ENCODE measurements at places on chromosomes 3 and 15.

- DNase-seq, result no peak
These were observed 334.2 kb upstream of the SEMA6D start for GRCh38 chr15:47383102-47383501.

DNA sequence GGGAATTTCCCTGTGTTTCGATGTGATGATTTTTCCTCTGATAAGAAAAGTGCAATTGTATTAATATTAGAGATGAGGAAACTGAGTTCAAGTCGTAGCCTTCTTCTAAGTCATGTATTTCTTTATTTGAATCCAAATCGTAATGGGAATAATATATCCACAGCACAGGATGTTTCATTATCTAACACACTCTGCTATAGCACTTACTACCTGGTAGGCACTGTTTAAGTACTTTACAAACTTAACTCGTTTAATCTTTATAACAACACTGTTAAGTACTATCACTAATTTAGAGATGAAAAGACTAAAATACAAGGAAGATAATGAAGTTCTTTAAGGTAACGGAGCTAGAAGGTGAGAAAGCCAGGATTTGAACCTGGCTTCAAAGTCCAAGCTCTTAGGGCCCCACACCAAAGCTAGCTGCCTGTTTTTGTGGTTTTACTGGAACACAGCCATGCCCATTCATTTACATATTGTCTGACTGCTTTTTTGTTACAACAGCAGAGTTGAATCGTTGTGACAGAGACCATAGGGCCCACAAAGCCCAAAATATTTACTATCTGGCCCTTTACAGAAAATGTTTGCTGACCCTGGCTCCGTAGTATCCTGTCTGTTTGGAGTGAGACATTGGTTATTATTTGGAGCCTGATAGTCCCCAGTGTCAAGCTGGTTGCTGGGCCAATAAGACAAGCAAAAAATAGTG lies 9.6 kb upstream of the ATP13A3 start:
- DNase-seq, result peak; percentile 55

GRCh38 chr15:99180086-99180963 lies 69.1 kb downstream of the TTC23 start:
- no peak for DNase-seq

DNA sequence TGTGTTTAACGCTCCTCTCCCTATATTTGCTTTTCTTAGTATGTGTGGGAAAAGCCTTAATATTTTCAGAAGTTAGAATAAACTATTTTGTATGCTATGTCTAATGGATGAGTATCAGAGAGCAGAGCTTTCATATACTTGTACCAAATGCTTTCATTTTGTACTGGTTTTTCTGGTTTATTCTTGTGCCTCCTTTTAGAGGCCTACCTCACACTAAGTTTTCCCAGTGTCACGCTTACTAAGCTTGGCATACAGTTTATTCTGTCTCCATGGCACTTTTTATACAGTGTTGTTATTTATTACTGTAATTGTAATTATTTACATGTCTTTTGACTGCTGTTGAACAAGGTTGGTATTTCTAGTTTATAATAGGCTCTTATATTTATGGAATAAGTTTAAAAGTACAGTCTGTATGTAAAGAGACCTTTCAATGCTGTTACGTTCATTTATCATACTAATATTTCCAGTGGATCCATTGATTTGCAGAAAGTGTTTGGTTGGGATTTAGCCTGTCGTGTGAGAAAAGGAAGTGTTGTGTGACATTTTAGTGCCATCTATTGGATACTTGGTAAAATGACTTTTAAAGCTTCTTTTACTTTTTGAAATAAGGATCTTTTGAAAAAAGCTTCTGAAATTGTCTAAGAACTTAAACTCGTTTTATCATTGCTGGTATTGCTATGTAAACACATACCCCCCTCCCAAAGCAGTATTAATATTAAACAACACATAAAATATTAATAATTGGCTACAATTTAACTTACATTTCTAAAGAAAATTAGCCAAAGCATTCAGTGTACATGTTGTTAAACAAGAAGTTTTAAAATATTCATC lies 5.2 kb upstream of the EBLN2 start:
- peak; percentile 80 for DNase-seq

- no peak for DNase-seq
These were observed 29.3 kb downstream of the APPL1 start for GRCh38 chr3:57256844-57257243.

DNA sequence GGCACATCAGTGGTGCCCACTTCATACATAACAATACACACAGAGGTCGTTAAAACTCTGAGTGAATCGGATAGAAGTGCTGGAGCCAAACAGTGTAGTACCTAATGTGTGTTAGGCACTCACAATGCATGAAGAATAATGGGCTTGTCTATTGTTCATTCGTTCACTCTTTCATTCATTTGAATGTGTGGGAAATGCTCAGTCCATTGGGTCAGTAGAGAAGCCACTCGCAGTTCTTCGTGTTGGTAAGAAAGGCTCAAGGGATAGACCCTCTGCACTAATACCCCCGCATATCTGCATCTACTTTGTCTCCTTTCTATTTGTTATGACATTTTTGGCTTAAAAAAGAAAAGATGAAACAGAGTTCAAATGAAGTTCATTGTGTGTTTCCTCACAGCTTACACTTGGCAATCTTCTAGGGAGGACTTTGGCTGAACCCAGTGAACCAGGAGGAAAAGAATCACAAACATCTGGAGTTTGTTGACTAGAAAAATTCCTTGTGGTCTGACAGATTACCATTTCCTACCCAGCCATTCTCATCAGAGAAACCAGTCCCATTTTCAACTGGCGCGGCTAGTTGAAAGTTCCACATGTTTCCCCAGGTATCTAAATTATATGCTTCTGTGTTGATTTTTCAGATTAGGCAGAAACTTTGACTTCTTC lies 32.8 kb upstream of the MFSD1 start:
- no peak for DNase-seq

DNA sequence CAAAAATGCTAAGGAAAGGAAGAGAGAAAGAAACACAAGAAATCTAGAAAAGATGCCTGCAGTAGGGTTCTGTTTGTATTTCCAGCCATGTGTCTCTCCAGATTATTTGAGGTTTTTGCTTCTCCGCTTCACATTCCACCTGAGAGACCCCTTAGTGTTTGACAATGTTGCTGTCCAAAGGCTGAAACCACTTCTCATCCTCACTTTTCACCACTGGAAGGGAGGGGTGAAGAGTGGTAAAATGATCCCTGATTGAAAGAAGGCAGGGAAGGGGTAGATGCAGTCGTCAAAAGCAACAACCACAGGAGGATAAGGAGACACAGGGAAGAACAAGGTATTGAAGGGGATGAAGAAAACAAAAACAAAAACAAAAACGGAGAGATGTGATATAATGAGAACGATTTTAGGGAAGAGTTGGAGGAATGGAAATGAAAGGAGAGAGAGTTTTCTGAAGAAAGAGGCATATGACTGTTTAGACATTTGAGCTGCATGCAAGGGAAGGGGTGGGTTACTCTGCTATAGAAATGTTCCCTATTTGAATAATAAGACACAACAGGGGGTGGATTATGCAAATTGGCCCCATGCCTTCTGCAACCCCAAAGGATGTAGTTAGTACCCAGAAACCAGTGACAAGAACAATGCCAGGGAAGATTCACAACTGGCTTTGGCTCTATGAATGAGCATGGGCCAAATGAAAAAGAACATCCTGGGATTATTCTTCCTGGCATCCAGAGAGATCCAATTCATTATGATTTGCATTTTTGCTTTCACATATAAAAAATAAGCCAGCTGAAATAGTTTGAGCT lies 235.9 kb downstream of the GAP43 start:
- DNase-seq, result no peak

DNA sequence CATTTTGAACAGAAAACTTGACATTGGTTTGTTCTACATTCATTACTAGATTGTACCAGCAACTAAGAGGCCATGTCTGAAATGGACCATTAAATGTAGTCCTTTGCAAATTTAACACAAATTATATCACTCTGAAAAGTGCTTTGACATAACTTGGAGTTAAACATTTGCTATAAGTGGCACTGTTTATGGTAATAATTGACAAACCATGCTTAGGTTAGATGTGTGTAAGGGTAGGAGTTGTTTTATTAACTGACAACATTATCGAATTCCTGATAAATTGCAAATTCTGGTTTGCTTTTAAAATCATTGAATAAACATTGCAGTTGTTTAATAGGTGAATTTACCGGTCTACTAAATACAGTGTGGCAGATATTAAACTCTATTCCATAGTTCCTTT lies 6.1 kb upstream of the TMEM207 start:
- DNase-seq, result no peak

DNA sequence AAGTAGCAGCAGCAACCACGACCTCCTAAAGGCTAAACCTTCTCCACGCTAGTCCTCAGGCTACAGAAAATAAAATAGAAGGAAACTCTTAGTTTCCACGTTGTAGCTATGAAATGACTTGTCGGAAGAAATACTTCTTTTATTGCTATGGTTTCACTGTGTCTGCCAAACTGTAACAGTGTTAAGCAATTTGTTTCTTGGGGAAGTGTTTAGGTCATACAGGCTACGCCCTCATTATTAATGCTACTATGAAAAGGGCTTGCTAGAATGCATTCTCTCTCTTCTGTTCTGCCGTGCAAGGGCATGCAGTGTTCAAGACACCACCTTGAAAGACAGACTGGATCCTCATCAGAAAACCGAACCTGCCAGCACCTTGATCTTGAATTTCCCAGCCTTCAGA lies 462.7 kb downstream of the PLOD2 start:
- DNase-seq, result no peak

GRCh38 chr3:65490114-65490513 lies 548.6 kb downstream of the MAGI1 start:
- DNase-seq, result no peak

GRCh38 chr3:109440353-109440752 lies 103.0 kb upstream of the DPPA4 start:
- DNase-seq, result no peak

DNA sequence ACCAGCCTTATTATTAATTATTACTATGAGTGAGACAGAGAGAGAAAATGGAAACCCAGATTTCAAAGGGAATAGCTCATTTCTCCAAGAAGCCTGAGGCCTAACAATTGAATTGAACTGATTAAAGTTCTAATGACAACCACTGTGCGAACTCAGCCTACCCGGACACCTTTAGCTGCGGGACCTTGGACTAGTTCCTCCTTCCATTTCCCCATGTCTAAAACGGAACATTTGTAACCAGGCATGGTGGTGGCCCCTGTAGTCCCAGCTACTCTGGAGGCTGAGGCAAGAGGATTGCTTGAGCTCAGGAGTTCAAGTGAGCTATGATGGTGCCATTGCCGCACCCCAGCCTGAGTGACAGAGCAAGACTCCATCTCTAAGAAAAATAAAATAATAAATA lies 16.4 kb upstream of the RTP2 start:
- no peak for DNase-seq

GRCh38 chr3:34676436-34676835 lies 878.0 kb downstream of the PDCD6IP start:
- DNase-seq, result no peak

DNA sequence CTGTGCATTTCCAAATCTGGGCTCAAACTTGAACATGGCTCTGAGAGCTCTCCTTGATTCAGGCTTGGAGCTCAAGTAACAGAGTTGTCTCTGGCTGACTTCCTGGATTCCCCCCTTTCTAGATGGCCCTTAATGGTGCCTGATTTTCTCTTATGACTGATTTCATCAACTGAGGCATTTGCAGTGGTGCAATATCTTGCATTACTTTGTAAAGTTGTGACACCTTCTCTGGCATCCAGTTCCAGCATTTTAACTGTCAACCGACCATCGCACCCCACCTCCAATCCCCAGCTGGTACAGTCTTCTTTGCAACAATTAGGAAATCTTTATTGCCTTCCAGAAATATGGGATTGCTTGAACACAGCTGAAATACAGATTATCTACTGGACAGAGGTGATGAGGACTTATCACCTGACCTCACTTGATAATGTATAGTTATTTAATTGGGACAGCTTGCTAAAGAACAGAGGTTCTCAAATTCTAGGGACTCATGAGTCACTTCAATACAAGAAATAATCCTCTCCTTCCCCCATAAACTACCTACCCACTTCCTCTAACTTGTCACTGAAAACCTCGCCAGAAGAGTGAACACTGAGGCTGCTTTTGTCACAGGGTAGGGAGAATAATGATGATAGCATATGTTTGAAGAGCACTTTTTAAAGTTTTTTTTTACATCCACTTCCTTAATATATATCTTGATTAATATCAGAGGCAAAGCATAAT lies 41.8 kb downstream of the FILIP1L start:
- DNase-seq, result peak; percentile 99

- DNase-seq, result no peak
These were observed 445.4 kb downstream of the EPHB1 start for GRCh38 chr3:135240426-135240825.

- no peak for DNase-seq
These were observed 15.7 kb upstream of the PPARG start for GRCh38 chr3:12273045-12273695.

GRCh38 chr3:193593668-193594030 lies 641 bp downstream of the OPA1 start:
- peak; percentile 39 for DNase-seq

Measured in AML-193 (cell line).